Left cardiac atrium (tissue), 4 donors: ENCODE measurements at places on chromosomes 3 and 15.

DNA sequence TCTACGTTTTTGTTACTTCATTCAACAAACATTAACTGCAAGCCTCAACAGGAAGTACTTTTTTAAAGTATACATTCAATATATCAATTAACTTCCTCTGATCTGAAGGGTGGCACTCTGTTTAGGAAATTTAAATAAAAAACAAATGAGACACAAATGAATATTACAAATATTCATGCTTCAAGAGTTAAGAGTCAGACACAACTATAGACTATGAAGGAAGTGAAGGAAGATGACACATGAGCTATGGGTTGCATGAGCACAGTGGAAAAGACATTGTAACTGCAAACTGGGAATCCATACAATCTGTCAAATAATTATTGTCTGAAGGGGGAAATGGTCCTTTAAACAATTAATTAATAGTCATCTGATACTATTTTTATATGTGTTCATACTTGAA lies 26.8 kb upstream of the ALCAM start:
- no peak for DNase-seq

DNA sequence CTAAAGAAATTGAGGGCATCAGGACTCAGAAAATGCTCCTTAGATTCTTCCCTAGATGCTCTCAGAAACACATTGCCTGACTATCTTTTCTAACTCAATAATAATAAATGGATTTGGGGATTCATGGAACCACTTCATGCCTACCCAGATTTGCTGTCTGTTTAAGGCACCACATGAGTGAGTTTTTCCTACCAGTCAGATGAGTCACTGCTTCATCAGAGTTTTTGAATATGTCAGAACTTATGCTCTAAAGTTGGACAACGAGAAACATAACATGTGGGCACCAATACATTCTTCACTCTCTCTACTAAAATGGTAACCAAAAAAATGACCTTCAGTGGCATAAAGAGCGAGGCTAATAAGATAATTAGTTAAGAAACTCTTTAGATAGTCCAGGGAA lies 1135.1 kb downstream of the TUSC7 start:
- no peak for DNase-seq

DNA sequence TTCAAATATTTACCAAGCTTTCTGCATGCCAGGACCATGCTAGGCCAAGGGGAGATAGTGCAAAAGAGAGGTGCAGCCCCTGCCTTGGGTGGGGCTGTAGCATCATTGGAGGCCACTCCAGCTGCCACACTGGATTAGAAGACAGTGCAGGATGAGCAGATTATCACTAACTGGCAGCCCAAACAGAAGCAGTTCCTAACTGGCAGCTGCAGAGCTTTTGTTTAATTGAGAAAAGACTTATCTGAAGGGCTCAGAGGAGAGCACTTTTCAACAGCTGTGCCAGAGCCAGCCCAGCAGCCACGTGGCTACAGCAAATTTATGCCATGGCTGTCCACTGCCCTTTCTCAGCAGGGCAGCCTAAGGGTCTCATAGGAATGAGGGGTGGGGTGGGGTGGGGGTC lies 13.5 kb upstream of the ACSBG1 start:
- DNase-seq = no peak

- no peak for DNase-seq
Measured at GRCh38 chr15:77538027-77538451, 94.7 kb downstream of the LINGO1 start.

DNA sequence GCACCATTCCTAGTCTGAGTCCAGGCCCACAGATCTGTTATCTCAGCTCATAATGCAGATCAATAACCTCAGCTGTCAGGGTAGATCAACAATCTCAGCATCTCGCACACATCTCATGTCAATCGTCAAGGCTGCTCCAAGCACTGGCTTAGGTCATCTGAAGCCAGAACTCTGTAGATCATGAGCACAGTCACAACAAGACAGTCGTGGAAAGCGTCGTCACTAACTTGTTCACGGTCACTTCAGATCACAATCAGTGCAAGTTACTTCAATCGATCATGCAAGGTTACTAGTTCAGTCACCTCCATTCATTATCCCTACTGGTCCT lies 71.8 kb downstream of the RBPMS2 start:
- DNase-seq = no peak

GRCh38 chr3:162134571-162134970 lies 638.0 kb downstream of the OTOL1 start:
- no peak for DNase-seq

GRCh38 chr3:71226565-71227269 lies 356.8 kb downstream of the FOXP1 start:
- DNase-seq = peak; percentile 66

DNA sequence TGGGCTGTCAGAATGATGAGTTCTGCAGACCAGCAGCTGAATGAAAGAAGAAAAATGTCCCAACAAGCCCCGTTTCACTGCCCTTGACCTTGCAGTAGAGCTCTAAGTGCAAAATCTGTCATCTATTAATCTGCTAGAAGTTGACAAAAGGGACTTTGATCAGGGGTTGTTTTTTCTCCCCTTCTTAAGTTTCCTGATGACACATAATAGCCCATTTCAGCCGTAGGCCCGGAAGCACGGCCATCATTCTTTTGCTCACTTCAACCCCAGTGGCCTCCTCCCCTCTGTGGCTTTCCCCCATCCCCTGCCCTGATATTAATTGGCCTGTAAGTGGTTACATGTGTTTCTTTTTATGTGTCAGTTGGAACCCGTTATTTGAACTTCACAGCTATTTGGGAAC lies 298.9 kb downstream of the RPLP1 start:
- no peak for DNase-seq

DNA sequence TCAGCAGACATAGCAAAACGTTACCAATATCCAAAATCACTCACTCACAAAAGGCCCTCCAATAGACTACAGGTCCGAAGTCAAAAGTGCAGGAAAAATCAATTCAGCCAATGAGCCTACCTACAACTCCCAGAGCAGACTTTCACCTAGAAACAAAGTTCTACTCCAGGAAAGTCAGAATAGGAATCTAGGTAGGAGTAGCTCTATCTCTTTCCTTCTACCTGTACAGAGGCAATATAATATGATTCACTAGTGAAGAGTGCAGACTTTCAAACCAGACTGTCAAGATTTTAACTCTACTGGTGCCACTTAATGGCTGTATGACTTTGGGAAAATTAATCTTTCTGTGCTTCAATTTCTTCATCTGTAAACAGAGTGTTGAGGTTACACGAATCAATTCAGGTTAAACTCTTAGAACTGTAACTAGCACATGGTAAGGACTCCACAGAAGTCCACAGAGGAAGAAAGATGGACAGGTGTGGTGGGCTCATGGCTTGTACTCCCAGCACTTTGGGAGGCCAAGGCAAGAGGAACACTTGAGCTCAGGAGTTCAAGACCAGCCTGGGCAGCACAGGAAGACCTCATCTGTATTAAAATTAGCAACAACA lies 9.4 kb downstream of the DCUN1D1 start:
- DNase-seq = no peak

DNA sequence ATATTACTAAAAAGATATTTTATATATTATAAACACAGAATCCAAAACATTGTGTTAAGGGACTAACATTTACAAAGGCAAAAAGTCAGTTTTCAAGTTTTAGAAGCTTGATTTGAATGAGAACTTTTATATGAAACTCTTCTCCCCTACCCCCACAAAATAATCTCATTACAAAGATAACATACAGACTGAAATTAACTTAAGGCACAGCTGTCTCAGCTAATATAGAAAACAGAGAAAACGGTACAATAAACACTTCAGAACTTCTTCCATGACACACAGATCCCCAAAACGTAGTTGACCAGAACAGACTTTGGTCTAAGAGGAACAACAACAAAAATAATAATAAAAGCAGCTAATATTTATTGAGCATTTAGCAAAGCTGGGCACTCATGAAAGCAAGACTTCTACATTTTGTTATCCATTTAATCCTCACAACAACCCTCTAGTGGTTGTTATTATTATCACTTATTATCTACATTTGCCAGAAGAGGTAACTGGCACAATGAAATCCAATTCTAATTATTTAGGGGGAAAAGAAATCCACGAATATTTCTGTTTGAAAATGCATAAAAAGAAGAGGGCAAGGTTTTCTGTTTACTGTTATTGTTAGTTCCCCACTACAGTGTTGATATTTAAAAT lies 68.1 kb downstream of the PFN2 start:
- DNase-seq = no peak

DNA sequence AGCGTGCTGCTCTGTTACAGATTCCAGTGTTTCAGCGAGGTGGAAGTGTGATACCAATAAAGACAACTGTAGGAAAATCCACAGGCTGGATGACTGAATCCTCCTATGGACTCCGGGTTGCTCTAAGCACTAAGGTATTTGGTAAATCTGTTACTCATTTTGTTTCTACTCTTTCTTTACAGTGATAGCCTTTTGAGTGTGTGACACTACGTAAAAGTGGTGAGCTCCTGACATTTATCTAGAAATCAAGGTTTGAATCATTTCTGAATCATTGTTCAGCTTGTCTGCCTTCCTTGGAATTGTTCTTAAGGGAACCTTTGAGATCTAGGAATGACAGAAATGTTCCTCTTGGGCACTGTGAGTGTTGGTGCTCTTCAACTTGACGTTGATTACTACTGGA lies 11.2 kb upstream of the CAPN3 start:
- DNase-seq = no peak

DNA sequence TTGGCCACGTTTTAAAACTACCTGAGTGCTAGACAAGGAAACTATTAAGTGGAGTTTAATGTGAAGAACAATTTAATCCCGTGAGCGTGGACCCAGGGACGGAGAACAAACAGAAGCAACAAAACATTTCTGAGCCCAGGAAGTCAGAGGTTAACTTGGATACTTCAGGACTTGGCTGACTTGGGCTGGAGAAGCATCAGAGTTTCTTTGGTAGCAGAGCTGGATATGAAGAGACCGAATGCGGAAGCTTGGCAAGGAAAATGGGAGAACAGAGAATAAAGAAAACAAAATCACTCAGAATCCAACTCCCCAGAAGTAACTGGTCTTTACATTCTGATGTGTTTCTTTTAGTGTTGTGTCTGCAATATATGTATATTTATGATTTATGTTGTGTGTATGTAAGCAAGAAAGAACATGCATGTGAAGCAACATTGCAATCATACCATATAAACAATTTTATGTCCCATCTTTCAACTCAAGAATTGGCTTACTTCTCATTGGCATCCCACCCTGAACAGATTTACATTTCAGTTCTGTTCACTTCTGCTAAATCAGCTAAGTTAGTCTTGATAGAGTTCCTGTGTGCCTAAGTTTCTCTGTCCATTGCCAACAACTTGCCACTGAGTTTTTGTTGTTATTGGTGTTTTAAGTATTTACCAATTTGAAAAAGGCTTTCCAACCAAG lies 17.2 kb upstream of the PLOD2 start:
- no peak for DNase-seq

DNA sequence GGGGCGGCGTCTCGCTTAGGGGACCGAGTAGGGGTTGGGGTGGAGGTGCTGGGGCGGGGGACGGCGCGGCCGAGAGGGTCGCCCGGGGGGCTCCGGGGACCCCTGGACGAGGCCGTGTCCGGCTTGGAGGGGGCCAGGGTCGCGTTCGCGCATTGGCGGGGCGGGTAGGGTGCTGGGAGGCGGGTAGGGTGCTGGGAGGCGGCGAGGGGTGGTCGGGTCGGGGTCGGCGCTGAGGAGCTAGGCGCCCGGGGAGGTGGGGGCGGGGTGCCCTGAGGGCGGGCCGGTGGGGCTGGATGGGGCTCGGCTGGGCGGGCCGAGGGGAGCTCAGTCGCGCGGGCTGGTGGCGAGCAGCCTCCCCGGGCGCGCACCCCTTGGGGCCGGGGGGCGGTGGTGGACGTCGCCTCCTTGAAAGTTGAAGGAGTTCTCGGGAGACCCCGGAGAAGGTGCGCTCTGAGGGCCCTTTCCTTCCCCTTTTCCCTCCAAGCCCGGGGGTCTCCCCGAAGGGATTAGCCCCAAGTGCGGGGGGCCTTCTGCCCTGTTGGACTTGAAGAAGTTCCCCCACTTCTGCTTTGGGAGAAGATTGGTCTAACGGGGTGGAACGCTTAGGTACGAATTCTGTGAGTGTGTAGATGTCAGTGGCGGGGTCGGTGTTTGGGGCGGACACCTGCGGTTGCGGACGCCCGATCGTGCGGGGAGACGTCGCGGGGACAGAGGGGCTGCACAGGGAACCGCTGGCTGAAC lies 543 bp downstream of the MEF2A start:
- DNase-seq = peak; percentile 51

- peak; percentile 24 for DNase-seq
Measured at GRCh38 chr3:64728428-64728827, 40.6 kb upstream of the ADAMTS9 start.

GRCh38 chr3:129180461-129180860 lies 3.2 kb downstream of the CNBP start:
- no peak for DNase-seq

- DNase-seq = no peak
Measured at GRCh38 chr3:50195501-50196252, 4.3 kb downstream of the GNAT1 start.

GRCh38 chr3:134709561-134710312 lies 58.9 kb upstream of the KY start:
- DNase-seq = no peak

DNA sequence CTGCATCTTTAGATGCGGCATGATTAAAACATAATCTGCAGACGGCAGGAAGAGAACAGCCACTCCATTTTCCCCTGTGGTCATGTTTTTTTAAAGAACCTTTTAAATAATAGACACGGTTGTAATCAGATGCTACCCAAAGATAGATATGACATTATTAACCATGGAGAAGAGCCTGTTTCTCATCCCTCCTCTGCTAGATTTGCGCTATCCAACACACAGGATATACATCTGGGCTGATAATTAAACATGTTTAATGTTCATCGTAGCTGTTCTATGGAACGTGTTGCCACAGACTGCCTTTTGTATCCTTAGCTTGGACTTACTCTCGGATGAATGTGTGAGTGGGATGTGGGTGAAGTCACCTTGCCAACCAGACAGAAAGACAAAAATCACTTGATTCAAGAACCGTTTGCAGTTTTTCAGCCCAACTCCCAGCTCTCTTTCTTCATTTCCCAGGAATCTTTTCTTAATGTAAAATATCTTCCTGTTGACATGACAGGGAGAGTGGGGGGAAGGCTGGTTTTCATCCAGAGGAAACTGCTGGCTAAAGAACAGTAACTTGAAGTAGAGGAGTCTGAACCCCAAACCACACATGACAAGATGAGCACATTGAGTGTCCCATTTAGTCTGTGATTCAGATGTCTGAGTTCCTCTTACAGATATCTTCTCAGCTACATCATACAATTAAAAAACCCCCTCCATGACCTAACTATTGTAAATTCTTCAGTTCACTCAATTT lies 118.6 kb upstream of the PRICKLE2 start:
- no peak for DNase-seq

GRCh38 chr15:90571063-90571541 lies 41.4 kb downstream of the CRTC3 start:
- DNase-seq = peak; percentile 58

DNA sequence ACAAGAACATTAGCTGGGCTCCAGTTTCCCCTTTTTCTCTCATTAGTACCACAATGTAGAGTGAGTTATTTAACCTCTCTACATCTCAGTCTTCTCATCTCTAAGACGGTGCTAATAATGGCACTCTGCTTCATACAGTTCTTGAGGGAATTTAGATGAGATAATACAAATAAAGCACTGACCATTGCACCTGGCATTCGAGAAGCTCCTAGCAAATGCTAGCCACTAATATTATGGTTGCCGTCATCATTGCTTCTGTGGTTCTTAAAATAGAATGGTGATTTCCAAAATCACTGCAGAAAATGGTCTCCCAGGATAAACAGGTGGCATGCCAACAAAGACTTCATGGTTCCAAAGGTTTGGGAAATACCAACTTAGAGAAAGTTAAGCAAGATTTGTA lies 213.0 kb downstream of the RORA start:
- no peak for DNase-seq

- DNase-seq = no peak
Measured at GRCh38 chr3:19960696-19961095, 13.8 kb downstream of the RAB5A start.

GRCh38 chr3:8345398-8345797 lies 156.2 kb upstream of the LMCD1 start:
- no peak for DNase-seq
